ENCODE measurements at places on chromosomes 12 and 14.

DNA sequence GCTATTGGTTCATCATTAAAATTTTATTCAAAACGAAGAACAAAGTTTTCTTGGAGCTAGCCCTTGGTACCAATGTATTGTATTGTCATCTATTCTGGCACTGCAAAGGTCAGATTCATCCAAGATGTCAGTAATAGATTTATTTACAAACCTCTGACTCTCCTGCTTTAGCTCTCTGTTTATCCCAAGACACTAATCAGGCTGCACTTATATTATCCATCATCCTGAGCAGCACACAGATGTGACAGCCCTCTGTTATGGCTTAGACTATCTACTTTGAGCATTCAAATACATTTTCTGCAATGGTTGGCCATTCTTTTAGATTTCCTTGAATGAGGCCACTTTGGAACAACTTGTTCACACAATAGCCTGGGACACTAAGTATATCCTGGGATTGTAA, 5.0 kb upstream of the PTPRR start:
- no peak for DNase-seq

GRCh38 chr14:81455390-81455789, 55.3 kb upstream of the STON2 start:
- no peak for DNase-seq

DNA sequence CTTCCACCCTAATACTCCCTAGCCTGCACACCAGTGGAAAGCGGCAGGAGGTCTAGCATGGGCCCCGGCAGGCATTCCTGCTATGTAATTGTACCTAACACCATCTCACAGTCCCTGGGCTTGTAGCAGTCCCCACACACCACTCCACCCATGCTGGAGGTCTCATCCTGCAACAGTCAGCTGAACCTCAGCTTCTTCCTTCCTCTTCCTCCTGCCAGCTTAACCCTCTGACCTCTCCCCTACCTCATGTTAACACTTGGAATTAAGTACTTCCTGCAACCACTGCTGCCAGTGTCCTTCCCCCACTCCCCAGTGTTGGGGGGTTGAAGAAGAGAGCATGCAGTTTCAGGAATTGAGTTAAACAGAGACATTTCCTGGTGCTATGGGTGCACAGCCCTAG, 7.6 kb downstream of the ADCY4 start:
- no peak for DNase-seq

DNA sequence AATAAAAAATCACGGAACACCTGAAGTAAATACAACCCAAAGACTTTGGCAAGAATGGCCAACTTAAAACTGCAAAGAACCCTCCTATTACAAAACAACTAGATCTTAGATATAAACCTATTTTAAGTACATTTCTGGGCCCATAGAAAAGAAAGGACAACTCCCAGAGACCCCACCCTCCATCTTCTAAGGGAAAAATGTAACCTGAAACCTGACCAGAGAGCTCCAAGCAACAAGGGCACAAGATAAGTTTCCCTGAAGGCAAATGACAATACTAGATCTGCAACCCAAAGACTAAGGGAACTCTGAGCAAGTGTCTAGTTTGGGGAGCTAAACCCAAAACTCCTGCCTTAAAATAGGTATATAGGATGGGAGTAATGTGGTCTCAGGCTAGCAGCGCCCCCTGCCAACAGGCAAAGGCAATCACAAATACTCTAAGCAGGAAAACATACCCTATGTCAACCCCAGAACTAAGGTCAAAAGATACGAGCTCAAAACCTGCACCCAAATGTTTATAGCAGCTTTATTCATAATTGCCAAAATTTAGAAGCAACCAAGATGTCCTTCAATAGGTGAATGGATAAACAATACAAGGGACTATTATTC, 218.9 kb downstream of the ITPR2 start:
- DNase-seq: peak; percentile 2

- DNase-seq: no peak
Measured at GRCh38 chr12:113473942-113474341, 2.3 kb upstream of the LHX5 start.

DNA sequence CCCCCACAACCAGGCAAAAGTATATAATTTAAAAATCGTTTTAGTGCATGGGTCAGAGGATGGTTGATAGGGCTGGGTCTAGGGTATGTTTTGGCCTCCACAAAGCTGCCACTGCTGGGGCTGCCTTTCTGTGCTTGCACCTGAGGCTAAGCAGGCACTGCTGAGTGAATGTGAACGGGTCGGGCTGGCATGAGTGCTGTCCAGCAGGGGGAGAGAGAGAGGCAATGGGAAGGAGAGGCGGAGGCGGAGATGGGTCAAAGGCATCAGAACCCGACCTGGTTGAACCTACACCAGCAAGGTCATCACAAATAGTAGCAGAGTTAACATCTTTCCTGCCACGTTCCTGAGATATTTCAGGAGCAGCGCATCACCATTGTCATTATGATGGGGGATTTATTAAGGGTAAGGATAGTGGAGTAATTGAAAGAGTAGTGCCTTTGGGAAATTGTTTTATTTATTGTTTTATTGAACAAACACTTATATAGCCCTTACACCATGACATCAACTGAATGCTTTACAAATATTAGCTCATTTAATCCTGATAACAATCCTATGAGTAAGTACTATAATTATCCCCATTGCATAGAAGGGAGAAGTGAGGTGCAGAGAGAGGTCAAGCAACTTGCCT, 5.8 kb upstream of the NRXN3 start:
- peak; percentile 0 for DNase-seq
